ENCODE measurements at places on chromosomes 16 and 17.

DNA sequence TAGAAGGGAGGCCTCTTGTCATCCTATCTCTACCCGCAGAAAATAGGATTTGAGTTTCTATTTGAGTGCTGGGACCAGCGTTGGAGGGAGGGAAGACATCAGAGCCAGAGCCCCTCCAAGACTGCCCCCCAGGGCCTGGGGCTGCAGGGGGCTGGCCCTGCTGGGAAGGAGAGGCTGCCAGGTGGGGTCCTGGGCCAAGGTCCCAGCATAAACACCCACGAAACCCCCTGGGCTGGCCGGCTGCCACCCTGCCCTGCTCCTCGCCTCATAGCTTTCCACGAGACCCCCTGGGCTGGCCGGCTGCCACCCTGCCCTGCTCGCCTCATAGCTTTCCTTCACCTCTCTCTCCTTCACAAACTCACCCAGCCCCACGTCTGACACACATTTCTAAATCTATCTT is 10.6 kb upstream of the TEX19 start:
- DNase-seq: no peak

GRCh38 chr16:89845417-89845816 is 17.1 kb downstream of the SPIRE2 start:
- DNase-seq: no peak

- DNase-seq: no peak
Measured at GRCh38 chr17:38815576-38816193, 9.4 kb downstream of the CWC25 start.

- DNase-seq: no peak
Measured at GRCh38 chr17:77720946-77721845, 237.3 kb upstream of the TNRC6C start.

GRCh38 chr17:4179071-4179470 is 36.1 kb downstream of the CYB5D2 start:
- no peak for DNase-seq

GRCh38 chr17:63956296-63956920 is 16.3 kb downstream of the SCN4A start:
- DNase-seq: no peak

GRCh38 chr17:49505854-49506253 is 10.8 kb downstream of the NGFR start:
- no peak for DNase-seq

DNA sequence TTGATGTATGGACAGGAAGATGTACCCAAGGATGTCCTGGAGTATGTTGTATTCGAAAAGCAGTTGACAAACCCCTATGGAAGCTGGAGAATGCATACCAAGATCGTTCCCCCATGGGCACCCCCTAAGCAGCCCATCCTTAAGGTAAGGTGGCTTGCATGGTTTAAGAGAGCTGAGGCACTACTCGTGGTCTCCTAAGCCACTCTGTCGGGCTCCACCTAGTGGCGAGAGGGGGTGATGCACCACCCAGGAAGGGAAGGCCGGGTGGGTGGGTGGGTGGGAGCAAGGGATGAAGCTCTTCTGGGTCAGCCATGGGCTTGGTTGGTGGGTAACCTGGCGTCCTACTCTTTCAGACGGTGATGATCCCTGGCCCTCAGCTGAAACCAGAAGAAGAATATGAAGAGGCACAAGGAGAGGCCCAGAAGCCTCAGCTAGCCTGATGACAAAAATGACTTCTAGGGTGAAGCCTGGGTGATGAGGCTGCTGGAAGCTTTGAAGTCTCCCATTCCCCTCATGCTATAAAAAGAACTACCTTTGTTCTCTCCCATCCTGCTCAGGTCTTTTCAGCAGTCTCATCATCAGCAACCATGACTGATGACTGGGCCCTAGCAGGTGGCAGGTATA is 21.5 kb downstream of the GPR179 start:
- peak; percentile 68 for DNase-seq

DNA sequence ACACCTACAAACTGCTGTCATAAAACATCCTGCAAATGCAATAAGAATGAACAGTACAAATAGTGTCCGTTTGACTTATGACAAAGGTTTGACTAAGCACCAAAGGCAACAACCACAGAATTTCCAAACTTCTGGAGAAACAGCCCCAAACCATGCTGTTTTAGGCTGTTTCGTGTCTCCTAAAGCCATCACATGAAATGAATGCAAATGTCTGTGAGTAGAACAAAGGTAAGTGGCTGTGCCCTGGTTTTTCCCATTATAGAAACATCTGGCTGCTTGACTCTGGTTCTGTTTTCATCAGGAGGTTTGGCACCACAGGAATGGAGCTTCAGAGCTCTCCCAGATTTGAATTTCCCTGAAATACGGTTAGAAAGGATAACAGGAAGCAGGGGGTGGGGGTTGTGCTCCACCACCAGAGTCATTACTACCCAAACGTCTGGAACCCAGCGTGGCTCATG is 4.6 kb upstream of the EMP2 start:
- DNase-seq: no peak

DNA sequence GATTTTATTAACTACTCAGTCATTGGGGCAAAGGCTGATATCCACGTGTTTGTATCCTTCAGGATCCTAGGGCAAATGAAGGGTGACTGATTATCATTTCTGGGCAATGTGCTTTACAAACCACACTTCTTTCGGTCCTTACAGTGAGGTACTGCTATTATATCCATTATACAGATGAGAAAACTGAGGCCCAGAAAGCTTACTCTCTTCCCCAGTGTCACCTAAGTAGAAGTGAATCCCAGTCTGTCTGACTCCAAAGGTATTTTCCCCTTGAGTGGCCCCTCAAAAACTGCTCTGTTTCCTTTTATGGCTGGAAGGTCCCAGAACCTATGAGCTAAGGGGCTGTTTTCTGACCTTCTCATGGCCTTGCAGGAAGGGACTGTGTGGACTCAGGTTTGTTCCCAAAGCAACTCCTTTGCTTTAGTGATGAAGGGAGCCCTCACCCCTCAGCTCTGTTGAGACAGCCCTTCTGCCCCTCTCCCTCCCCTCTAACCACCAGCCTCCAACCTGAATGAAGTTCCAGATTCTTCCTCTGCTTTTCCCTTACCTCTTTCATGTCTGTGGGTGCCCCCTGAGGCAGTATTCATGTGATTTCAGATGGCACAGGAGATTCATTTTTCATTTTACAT is 27.4 kb upstream of the ADGRG1 start:
- no peak for DNase-seq

- DNase-seq: no peak
Measured at GRCh38 chr17:7213895-7214299, 5.7 kb downstream of the DLG4 start.

DNA sequence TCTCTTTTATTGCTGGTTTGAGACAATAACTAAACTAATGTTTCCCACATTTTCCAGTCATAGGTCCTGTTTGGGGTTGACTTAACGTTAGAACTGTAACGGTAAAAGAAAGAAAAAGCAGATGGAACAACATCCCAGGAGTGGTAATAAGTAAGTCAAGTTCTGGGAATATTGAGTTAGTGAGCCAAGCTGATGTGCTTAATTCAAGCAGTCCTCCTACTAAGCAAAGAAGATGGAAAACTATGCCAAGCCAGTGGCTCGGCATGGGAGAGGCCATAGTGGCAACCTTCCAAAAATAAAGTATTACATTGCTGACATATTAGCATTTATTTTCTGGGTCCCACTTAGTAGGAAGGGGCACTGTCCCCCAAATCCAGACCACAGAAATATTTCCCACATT is 161.7 kb upstream of the CDH5 start:
- DNase-seq: no peak

- DNase-seq: no peak
Measured at GRCh38 chr17:18230288-18231141, 5.1 kb downstream of the LLGL1 start.

GRCh38 chr16:17499223-17499902 is 28.6 kb upstream of the XYLT1 start:
- DNase-seq: no peak

DNA sequence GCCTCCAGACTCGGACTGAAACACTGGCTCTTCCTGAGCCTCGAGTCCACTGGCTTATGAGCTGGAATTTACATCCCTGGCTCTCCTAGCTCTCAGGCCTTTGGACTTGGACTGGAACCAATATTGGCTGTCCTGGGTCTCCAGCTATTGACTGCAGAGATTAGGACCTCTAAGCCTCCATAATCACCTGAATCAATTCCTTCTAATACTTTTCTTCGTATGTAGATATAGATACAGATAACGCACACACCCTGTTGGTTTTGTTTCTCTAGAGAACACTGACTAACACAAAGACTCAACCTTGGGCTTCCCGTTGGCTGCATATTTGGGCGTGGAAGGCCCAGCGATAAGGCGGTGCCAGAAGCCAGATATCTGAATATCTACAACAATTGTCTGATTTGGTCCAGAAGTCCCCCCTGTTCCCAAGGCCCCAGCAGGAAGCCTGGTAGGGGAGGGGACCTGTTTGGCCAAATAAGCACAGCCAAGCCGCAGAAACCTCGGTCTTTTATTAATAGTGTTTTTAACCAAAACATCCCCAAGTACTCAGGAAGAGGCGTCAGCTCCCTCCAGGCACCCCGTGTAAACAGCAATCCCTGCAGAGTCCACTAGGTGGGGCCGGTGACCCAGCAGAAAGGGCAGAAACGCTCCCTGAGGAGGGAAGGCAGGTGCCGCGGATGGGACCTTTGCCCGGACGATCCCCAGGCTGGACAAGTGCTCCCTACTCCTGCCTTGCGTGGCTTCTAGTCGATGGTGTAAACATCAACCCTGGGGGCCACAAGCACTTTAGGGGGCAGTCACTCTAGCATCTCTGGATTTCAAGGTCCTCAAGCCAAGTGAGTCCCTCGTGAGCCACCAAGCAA is 57.0 kb downstream of the ABR start:
- DNase-seq: peak; percentile 65

GRCh38 chr17:61786088-61786487 is 77.2 kb downstream of the BRIP1 start:
- no peak for DNase-seq

- DNase-seq: no peak
Measured at GRCh38 chr17:19335951-19336631, 26.4 kb downstream of the B9D1 start.

GRCh38 chr17:81314398-81315081 is 19.4 kb upstream of the SLC38A10 start:
- DNase-seq: no peak

DNA sequence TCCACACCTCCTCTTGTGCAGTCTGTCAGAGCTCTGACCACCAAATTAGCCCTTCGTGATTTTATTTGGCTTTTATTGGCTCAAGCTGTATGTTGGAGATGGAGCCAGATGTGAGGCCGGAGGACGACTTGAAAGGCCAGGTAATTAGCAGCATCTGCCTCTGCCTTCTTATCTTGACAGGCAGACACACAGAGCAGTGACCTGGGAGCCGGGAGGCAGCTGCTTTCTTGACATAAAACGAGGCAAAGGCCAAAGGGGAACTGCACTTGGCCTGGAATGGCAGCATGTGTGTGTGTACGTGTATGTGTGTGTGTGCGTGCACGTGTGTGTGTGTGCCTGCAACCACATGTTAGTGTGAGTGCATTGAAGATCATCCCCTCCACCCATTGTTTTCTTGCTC is 56.9 kb upstream of the BRD7 start:
- DNase-seq: no peak

DNA sequence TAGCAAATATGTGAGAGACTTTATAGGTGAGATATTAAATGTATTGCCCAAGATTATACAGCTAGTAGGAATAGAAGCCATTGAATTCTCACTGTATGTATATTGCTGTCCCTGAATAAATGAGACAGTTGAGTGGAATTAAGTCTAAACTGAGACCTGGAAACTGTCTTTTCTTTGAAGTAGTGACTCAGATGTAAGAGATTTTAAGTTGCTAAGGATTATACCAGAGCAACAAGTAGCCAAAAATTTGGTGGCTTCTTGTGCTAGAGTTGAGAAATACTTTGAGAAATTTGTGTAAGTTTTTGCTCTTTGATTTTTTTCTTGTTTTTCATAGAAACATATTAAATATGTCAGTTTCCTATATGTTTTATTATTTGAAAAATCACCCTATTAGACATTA is 58.7 kb downstream of the TANC2 start:
- no peak for DNase-seq

GRCh38 chr17:63150994-63151464 is 185.0 kb downstream of the TANC2 start:
- DNase-seq: no peak

DNA sequence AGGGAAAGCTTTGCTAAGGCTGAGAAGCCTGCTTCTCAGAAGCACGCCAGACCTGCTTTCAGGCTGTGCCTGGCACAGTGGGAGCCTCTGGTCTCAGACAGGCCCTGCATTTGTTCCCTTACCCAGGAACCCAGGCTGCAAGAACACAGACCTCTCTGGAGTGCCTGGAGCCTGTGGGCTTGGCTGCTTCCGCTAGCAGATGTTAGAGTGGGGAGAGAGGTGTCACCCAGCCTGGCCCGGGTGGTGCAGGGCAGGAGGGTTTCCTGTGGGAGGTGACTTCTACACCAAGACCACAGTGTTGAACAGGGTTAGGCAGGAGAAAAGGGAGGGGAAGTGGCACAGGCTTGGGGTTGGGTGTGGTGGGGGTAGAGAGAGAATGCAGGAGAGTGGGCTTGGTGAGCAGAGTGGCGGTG is 35.8 kb upstream of the ADGRG1 start:
- DNase-seq: peak; percentile 63

DNA sequence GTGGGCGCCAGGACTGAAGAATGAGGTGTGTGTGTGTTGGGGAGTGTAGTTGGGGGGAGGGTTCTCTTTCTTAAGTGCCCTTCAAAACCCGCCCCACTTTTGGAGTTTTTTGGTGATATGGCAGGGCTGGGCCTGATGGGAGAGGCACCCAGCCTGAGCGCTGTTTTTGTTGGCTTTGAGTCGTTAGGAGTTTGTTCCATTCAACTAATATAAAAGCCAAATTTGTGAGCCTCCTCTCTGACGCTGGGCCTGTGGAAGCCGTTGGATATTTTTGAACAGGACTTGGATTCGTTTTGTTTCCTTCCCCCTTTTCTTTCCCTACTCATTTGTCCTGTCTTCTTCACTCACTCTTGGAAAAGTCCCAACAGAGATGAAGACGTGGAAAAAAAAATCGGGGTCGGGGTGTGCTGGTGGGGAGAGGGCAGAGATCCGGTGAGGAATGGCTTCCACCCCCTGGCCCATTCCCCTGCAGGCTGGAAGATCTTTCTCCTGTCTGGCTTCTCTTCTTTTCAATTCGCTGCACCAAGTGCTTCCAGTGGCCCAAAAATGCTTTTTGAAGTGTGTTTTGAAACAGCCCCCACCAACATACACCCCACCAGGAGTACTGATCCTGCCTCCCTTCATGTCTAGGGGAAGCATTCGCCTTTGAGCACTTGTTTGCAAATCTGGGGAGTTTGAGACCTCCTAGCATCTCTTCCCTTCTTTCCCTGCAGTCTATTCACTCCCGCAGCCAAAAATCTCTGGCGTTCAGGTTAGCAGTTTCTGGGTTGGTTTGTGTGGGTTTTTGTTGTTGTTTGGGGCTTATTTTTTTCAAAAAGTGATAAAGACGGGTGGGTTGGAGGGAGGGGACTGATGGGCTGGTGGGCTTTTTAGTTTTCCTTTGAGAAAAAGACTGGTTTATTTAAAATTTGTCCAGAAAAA is 2.6 kb downstream of the FZD2 start:
- DNase-seq: no peak

- no peak for DNase-seq
Measured at GRCh38 chr16:89376812-89377452, 113.4 kb downstream of the ANKRD11 start.
